Activated CD8-positive, alpha-beta memory T cell treated with anti-CD3 and anti-CD28 coated beads for 4 hours (primary cell): ENCODE measurements at places on chromosomes 4 and X.

- no peak for DNase-seq
Measured at GRCh38 chrX:131288738-131289511, at the start of gene IGSF1. Gene IGSF1, minus strand, starts transcription at chrX:131289306. Its CDS starts 2,632 bp downstream, at chrX:131286674.

- no peak for DNase-seq
Measured at GRCh38 chr4:143336781-143337599, at the start of gene GAB1. Gene GAB1, plus strand, starts transcription at chr4:143336876. Its CDS starts 313 bp downstream, at chr4:143337189.

DNA sequence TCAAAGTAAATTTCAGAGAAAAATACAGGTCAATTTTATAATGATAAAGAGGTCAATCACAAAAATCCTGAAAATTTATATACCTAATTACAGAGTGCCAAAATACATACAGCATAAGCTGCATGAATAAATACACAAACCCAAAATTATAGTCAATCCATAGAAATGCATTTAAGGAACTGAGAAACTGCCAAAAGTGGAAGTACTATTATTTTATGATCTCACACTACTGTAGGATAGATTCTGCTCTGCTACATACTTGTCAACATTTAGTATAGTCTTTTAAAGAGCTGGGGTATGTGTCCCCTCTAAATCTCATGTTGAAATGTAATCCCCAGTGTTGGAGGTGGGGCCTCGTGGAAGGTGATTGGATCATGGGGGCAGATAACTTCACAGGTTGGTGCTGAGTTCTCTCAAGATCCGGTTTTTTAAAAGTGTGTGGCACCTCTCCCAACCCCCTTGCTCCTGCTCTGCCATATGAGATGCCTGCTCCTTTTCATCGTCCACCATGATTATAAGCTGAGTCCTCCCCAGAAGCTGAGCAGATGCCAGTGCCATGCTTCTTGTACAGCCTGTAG is 31.8 kb downstream of the CHIC2 start:
- no peak for DNase-seq

DNA sequence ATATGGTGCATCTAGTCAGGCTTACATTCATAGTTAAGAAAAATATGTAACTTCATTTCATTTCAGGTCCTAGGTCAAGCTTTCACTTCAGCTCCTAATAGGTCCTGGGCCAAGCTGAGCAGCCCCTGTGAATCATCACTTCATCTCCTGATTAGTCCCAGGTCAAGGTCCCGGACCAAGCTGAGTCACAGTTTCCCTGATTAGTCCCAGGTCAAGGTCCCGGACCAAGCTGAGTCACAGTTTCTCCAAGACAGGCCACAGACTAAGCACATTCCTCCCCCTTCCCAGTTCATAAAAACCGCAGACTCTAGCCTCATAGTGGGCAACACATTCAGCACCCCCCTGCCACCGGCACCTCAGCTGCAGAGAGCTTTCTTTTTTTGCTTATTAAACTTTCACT is 1331.8 kb downstream of the PCDH19 start:
- no peak for DNase-seq

GRCh38 chr4:74038425-74039314 is at the start of gene CXCL3:
Gene CXCL3, minus strand, starts transcription at chr4:74038689. Its CDS starts 78 bp downstream, at chr4:74038611.
- no peak for DNase-seq

DNA sequence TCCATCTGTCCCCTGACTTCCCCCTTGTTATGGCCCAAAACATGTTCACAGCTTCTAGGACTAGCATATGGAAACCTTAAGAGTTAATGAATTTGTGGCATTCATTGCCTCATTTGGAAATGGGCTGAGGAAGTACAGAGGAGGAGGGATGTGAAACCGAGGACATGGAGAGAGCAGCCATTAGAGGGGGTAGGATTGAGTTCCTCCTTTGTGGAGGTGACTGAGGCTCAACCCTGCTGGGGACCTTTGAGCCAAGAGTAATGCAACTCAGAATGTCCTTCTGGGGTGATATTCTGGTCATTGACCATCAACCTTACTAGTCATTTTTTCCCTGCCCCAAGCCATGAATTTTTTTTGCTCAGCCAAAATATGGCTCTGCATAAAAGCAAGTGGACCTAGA is 109.4 kb downstream of the ZNF518B start:
- no peak for DNase-seq

- no peak for DNase-seq
Measured at GRCh38 chr4:78320349-78320935, 231.1 kb upstream of the ANXA3 start.

DNA sequence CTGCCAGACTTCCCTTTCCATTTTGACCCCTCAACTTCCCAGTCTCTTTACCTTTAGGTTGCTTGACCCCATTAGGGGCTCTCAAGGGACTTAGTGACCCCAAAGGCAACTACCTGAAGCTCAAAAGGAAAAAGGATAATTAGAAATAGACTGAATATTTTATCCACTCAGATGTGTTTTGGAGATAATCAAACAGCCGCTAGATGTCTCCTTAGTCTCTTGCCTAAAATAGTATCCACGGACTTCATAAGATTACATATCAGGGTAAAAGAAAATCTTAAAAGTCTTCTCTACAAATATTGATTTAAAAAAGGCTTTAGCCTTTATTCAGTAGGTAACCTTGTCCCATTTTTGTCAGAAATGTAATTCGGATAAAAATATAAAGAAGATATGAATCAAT is 21.0 kb upstream of the RHOXF2 start:
- DNase-seq, result no peak

DNA sequence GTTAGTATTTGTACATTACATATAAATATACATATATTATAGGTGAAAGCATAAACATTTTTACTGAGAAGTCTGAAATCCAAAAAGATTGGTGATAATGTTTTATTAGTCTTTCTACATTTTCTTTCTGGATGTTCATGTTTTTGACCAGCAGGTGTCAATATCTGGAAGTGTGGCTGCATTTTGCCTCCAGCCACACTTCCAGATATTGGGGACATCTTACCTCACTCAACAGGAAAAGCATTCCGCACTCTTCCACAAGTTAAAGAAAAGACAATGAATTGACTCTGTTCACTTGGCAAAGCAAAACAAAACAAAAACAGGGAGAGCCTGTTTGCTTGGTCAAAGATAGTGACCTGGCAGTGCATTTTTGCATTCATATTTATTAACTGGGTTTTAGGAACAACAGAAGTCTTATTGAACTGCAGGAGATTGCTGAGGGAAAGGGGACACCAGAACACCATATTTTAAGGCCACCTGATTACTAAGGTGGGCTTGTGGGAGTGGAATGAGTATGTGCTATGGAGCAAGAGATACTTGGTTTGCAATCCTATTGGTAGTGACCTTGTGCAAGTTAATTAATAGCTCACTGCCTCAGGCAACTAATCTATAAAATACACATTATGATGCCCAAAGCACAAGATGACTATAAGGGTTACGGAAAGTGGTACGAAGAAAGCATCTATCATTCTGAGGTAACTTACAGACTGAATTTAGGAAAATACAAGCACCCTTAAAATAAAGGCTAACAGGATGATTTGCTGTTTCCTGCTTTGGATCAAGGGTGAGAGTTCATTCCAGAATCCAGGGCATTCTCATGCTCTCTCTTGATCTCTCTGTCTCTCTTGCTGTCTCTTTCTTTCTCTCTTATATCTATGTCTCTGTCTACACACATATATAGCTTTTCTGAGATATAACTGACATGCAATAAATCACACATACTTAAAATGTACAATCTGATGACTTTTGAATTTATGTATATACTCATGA is 389.9 kb upstream of the EMCN start:
- no peak for DNase-seq

DNA sequence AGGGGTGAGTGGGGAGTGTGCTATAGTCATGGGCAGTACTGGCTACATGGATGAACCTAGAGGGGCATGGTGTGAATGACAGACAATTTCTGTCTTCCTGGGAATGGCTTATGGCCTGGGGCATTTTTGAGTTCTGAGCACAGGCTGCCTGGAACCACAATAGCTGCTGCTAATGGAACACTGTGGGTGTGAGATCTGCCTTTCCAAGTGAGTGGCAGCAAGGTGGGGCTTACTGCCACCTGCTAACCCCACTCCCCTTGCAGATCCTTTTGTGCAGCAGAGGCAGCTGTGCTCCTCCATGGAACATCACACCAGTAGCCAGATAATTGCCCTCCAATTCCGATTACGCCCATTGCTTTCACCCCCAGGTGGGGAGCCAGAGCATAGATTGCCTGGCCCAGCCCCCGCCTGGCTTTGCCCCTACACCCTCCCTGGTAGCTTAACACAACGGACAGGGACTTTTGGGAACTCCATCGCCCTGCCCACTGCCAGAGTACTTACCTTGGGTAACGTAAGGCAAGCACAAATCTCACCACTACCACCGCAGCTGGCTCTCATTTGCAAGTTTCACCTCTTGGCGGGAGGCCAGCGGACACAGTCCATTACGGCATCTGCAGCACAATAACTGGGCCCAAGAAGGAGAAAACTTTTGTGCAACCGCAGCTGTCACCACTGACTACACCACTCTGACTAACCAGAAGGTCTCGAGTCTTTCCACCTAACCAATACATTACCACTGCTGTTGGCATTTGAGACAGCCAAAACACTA is 421.2 kb upstream of the NWD2 start:
- DNase-seq, result no peak

DNA sequence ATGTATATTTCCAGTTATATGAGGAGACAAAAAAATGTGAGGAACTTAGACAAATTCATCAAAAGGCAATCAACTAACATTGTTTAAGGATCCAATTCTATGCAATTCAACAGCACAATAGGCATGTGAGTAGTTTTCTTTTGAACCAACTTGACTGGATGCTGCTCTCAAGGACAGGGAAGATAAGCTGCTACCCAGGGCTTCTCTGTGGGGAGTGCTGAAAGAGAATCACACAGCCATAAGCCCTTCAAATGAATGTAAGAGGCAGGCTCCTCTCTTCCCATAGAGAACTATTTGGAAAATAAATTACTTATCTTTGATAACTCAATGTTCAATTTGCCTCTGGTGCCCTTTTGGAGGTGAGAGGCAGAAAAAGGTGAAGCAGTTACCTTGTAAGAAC is 1413.6 kb downstream of the PCDH7 start:
- no peak for DNase-seq

DNA sequence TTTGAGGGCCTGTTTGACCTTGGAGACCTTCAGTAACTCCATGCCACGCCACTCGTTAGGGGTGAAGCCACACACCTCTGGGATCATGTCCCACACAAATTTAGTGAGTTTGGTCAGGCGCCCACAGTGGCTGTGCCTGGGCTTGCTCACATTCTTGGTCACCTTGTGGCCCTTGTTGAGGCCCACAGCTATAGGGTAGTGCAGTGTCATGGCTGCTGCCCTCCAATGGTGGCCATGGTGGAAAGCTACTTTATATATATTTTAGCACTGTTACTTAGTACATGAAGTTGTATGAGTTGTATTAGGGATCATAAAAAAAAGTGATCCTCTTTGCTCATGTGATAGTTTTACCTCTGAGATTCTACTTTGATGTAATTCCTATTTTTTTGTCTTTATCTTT is 985 bp upstream of the CXCL11 start:
- DNase-seq, result no peak
